NCI-H1930 (cell line): ENCODE measurements at places on chromosomes 12 and 14.

- DNase-seq: no peak
These were observed 188.9 kb downstream of the ETV6 start for GRCh38 chr12:11838403-11838802.

DNA sequence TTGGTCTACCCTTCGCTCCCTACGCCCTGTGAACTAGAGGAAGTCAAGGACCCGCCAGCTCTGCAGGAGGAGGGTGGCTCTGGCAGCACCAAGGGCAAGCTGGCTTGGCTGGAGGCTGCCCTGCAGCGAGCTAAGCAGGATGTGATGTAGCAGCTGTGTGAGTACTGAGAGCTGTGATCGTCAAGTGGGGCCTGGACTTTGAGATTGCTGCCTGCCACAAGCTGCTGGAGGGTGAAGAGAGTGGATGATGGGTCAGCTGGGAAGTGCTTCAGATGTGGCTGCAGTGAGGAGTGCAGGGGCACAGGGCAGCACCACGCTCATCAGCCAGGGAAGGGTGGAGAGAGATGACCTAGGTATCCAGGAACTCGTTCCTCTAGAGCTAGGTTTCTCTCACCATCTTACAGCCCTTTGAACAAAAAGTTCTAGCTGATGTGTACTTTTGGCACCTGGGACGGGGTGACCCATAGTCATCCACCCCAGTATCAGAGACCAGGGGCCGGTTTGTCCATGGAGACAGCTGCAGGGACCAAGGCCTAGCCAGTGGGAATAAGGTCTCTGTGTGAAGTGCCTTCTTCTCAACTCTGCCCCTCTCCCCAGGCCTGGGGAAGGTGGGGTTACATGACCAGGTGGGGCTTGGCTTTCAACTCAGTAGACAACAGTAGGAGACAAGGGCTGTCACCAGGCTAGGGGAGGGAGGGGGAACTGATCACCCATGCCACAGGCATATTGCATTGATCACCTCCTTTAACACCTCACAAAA, 3.2 kb downstream of the KRT86 start:
- DNase-seq: no peak

DNA sequence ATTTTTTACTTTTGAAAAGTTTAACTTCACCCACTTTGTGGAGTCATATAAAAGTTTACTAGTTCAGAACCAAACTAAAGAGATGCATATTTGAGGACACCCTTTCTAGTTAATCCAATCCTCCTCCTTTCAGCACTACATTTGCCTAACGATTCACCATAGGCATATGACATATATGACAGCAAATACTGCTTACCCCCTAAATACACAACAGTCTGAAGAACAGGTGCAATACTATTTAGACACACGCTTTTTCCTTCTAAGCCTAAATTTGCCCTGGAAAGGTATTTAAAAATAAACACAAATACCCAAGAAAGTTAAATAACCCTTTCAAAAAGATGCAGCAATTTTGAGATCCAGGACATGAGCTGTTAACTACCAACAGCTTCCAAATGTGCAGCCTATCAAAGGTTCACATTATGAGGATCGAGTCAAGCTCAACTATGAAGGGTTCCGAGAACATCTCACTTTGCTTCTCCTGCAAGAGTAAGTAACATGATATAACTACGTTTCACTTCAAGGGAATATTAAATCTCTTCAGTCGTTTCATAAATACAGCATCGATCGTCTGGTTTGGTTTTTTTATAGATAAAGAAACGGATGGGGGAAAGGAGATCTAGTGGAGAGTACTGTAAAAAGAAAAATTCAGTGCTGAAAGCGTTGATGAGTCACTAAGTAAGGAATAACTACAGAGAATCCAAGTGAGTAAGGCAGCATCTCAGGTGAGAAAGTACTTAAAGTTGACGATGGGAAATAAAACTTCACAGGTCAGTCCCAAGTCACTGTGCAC, 677 bp upstream of the AP4S1 start:
- DNase-seq: no peak

GRCh38 chr12:55072083-55072482, 52.3 kb downstream of the NEUROD4 start:
- no peak for DNase-seq

DNA sequence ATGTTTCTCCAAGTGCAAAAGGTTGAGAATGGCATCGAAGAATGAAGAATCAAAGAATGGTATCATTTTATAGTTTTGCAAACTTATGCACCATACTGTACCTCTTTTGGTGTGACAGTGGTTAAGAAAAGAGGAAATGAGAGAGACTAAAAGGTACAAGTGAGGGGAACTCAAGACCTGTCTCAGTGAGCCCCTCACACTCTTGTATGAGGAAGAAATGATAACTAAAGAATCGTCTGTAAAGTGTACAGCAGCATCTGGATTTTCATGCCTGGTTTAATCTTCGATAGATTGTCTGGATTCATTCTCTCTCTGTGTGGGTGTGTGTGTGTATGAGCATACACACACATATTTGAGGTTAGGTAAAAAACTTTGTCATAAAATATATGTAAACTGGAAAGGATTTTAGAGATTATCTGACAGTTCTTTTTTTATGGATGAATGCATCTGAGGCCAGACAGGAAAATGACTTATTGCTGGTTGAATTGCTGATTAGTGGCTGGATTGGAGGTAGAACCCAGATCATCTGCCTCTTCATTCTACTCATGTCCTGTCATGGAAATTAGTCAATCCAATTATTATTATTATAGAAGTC, 16.0 kb upstream of the SLC38A2 start:
- DNase-seq: no peak

- DNase-seq: peak; percentile 69
These were observed 34.1 kb upstream of the C12orf75 start for GRCh38 chr12:105296116-105297089.

DNA sequence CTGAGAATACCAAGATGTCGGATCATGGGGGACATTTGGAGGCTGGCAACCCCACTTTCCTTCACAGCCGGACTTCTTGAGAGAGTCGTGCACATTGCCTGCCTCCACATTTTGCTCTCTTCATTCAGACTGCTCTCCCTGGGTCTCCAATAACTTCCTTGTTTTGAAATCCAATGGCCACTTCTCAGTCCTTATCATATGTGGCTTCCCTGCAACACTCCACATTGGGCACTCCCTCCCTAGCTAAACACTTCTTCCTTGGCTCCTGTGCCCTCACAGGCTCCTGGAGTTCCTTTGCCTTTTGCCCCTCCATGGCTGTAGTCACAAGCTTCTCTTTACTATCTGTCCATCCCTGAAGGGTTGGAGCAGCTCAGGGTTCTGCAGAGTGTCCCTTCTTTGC, 30.1 kb downstream of the NPC2 start:
- DNase-seq: no peak

- no peak for DNase-seq
These were observed 22.6 kb upstream of the SLC15A5 start for GRCh38 chr12:16300122-16300521.

GRCh38 chr12:29316752-29317151, 64.2 kb downstream of the ERGIC2 start:
- DNase-seq: no peak

DNA sequence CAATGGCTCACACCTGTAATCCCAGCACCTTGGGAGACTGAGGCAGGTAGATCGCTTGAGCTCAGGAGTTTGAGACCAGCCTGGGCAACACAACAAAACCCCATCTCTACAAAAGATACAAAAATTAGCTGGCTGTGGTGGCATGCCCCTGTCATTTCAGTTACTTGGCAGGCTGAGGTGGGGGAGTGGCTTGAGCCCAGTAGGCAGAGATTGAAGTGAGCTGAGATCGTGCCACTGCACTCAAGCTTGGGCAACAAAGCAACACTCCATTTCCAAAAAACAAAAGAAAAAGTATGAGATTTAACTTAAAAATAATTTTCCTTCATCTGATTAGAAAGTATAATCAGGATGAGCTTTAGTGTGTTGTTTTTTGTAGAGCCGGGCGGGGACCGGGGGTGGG, 47.9 kb upstream of the BCAT1 start:
- no peak for DNase-seq

DNA sequence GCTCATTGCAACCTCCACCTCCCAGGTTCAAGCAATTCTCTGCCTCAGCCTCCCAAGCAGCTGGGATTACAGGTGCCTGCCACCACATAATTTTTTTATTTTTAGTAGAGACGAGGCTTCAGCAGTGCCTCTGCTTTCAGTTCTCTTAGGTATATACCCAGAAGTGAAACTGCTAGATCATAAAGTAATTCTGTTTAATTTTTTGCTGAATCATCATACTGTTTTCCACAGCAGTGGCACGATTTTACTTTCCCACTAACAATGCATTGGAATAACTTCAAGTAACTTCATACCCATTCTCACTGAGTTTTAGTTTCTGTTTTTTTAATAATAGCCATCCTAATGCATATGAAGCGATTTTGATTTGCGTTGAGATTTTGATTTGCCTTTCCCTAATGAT, 148.0 kb upstream of the G2E3 start:
- DNase-seq: no peak

DNA sequence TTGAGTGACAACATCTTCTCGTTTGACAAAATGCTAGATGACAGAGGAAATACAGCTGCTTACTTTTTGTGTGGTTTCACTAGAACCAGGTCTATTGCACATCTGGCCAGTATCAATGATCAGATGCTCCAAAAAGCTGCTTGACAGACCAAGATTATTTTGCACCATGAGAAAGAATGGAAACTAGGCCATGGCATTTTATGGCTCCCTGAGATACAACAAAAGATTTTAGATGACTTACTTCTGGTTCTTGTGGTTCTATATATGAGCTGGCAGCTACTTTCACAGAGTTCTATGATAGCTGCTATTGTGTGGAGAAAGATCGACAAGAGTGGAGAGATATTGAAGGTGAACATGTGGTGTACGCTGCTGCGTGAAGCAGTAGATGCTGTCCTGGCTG, 25.9 kb upstream of the PPFIBP1 start:
- DNase-seq: no peak

DNA sequence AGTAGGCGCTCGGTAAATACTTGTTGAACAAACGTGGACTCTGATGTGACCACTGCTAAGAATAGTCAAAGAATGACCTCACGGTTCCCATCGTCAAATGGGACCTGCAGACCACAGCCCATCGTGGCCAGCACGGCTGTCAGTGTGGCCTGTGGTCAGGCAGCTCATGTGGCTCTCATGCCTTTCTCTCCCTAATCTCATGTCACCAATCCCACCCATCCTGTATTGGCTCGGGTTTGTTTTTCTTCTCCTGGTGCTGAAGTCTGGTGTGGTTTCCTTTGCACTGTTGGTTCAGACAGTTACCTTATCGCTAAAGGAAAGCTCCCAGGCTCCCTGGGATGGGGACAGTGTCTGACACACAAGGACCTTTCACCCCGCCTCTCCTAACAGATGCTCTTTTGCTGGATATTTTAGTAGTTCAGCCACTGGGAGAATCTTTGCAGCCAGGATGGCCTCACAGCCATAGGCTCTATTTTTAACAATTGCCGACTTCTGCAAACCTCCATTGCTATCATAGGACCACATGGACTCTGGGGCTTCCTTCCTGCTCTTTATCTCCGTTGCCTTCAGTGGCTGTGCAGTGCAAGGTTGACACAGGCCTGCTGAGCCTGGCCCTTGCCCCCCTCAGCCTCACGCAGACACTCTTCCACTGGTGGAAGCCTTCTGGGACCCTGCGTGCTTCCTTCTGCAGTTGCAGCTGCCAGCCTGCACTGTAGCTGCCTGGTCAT, 293.1 kb upstream of the FKBP4 start:
- no peak for DNase-seq

DNA sequence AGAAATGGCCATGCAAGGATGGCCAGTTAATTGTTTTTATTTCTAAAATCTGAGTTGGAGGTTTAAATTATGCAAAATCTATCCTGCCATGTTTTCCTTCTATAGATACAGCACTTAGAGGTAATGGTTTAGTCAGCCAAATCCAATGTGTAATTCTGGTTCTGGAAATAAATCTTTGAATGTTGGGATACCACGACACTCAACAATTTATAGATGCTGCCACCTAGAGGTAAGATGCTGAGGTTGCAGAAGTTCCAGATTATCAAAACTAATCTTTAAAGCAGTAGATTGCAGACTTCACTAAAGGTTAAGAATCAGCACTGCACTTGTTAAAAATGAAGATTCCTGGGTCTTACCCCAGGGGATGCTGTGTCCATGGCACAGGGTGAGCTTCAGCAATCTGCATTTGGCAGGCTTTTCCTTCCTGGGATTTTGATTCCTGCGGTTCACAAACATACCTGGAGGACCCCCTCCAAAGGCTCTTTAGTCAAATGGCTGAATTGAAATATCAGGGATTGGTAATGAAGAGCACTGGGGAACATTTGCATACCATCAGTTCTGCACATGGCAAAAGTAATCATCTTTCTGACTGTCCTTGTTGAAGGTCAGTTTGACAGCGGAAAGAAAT, 53.4 kb upstream of the ANO4 start:
- no peak for DNase-seq
